ENCODE measurements at places on chromosomes 11 and 22. TPM values are rescaled to one million over a fixed set of nuclear protein-coding genes. Genes with fewer than 3 reads are reported as not detected.

Gene POTEH
- not detected for total RNA-seq

Gene TOM1
- total RNA-seq = 194 TPM

DNA sequence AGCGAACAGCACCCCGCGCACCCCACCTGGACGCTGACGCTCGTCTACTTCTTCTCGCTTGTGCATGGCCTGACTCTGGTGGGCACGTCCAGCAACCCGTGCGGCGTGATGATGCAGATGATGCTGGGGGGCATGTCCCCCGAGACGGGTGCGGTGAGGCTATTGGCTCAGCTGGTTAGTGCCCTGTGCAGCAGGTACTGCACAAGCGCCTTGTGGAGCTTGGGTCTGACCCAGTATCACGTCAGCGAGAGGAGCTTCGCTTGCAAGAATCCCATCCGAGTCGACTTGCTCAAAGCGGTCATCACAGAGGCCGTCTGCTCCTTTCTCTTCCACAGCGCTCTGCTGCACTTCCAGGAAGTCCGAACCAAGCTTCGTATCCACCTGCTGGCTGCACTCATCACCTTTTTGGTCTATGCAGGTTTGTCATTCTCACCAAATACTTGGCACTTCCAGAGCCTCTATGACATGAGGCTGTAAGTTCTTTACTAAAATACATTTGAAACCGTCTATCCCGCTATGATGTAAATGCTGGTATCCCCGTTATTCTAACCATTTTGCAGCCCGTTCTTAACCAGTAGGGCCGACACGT lies 535 bp downstream of the AQP11 start:
- peak; percentile 7 for DNase-seq

DNA sequence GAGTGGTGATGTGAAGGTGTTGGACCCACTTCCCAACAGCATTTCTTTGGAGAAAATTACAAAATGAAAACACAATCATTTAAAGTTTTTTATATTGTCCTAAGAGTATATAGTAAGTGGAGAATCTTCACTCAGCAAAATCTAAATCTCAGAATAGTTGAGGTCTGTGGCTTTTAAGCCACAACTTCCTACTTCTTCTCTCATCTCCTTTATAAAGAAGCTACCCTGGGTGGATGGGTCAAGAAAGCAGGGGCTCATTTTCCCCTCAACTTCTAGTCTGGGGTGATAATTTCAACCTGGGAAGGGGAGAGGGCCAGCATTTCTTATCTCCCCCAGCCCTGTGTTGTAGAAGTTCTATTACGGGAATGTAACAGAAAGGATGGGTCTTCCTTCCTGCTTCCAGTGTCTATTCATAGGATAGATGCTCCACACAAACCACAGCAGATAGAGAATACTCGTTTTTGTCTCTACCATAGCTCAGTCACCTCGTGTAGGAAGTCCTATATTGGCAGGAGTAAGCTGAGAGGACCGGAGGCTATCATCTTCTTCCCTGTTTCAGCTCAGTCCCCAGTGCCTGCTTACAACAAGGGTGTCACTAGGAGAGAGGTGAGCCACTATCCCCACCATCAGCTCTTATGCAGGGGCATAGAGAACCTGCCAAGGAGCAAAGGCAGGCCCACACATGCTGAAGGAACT lies 341.5 kb downstream of the CASP12 start:
- DNase-seq = no peak

Gene LRRC74B
- total RNA-seq = 0.10 TPM

Data from CD4-positive, CD25-positive, alpha-beta regulatory T cell (primary cell).